GM04503 (cell line): ENCODE measurements at places on chromosomes 3 and 15.

DNA sequence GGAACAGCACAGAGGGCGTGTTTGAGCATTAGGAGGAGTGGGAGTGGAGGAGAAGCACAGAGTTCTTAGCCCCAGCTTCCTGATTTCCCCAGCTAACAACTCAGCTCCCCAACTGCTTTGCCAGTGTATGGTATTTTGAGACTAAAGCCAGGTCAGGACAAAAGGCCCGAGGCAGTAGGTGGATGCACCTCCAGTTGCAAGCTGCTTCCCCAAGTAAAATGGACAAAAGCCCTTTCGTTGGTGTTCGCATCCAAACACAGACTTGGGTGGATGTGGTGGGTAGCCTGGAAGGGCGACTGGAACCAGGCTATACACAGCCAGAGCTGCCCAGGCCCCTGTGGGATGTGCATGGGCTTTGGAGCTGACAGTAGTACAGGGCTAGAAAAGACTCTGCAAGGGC lies 12.3 kb upstream of the EHD4 start:
- no peak for DNase-seq

- no peak for DNase-seq
These were observed 53.9 kb downstream of the RAP2B start for GRCh38 chr3:153215966-153216365.

- DNase-seq, result no peak
These were observed 13.7 kb downstream of the PDHB start for GRCh38 chr3:58419780-58420507.

GRCh38 chr3:147449669-147450068 lies 40.5 kb downstream of the ZIC1 start:
- no peak for DNase-seq

GRCh38 chr3:38095669-38096483 lies 41.1 kb downstream of the ACAA1 start:
- no peak for DNase-seq

DNA sequence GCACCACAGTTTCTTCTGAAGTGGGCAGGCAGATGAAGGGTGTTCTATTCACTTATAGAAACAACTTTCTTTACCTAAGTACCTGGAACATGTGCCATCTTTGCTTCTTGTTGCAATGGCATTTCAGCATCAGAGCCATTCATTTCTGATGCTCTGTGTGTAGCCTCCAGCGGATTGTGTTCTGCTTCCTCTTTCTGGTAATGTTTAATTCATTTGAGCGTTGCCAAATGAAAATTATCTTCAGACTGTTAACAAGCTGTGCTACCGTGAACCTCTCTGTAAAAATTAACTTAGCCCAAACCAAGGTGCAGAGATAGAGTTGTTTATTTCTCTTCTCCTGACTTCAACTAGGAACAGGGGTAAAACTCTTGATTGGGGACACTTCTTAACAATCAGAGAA lies 302.0 kb downstream of the EDEM1 start:
- no peak for DNase-seq

DNA sequence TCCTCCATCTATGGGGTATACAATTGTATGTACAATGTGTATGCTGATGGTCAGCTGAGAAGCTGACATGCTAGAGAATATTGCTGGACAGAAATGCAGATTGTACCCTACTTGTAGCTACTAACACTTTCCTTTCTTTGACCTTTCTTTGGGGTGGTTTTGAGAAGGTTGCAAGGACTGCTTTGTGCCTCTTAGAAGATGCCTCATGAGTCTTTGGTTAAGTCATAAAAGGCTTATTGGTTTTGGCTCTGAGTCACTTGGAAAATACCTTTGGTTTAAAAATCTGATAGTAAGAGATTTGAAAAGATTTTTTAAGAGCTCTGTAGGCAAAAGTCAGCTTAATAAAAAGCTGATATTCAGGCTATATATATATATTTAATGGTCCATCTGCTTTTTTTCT lies 71.5 kb downstream of the ZMAT3 start:
- no peak for DNase-seq

DNA sequence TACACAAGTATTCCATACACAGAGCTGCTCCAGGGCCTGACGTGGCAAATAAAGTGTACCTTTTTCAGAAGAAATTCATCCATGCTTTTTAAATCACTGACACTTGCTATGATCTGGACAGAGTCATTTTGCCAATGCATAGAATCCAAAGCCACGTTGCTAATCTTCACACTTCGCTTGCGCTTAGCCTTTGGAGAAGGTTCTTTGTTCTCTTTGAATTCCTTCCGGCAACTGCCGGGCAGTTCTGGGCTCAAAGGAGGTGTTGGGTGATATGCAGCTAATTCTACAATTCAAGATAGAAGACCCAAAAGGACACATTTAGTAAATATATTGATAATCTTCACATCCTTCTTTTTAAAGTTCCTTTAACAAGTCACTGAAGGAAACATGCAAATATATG lies 69.9 kb downstream of the NR2E3 start:
- DNase-seq, result no peak
